ENCODE measurements at places on chromosomes 12 and 14.

DNA sequence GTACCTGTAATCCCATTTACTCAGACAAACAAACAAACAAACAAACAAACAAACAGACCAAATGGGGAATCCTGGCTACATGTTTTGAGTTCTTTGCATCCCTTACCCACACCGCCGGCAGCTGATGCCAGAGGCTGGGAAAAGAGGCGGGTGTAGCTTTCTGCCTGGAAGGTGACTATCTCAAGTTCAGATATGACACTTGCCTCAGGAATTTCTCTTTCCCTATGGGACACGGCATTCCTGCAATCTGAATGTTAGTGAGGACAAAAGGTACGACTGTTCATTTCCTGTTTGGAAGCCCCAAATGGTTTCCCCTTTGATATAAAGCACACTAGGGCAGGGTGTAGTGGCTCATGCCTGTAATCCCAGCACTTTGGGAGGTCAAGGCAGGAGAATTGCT lies 2.9 kb downstream of the MYL2 start:
- no peak for DNase-seq

- no peak for DNase-seq
These were observed 18.0 kb upstream of the DLK1 start for GRCh38 chr14:100708425-100709288.

GRCh38 chr14:94001501-94002396 lies 4.6 kb downstream of the CCDC197 start:
- DNase-seq = peak; percentile 57

DNA sequence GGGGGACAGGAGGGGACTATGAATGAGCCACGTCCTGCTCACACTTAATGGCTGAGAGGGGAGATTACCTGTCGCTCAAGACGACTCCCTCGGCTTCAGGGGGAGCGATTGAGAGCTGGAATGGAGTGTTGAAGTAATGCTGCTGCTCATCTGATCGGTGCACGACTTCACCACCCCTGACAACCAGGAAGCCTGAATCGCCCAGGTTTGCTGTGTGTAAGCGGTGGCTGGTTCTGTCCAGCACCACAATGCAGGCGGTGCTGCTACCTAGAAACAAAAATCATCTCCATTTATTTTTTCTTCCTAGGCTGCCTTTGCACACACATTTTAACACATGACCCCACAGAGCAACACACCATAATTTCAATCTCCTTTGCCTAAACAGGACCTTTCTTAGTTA lies 37.3 kb downstream of the PPTC7 start:
- no peak for DNase-seq

GRCh38 chr12:119179335-119180021 lies 747 bp downstream of the HSPB8 start:
- DNase-seq = no peak

DNA sequence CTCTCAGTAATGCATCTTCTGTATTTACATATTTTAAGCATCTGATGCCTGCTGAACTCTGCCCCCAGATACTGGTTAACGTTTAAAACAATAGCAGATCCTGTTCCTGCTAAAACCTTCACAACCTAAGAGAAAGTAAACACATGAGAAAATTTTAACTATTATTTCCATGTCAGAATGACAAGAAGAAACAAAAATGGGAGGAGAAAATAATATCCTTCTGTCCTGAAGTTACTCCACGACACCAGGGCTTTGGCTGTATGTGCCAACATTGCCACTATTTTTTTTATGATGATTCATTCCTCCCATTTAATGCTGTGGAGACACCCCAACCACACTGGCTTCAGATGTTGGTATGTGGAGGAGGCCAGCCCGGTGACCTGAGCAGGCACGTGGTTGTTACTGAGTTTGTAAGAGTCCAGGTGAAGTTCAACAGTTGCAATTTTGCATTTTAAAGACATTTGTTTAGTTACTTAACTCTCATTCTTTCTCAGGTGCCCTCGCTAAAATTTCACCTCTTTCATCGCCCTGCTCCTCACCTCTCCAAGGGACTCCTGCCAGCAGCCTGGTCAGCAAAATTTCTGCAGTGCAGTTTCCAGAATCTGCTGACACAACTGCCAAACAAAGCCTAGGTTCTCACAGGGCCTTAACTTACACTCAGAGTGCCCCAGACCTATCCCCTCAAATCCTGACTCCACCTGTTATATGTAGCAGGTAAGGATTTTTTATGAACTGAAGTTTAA lies 65.5 kb upstream of the SLCO1C1 start:
- DNase-seq = no peak

DNA sequence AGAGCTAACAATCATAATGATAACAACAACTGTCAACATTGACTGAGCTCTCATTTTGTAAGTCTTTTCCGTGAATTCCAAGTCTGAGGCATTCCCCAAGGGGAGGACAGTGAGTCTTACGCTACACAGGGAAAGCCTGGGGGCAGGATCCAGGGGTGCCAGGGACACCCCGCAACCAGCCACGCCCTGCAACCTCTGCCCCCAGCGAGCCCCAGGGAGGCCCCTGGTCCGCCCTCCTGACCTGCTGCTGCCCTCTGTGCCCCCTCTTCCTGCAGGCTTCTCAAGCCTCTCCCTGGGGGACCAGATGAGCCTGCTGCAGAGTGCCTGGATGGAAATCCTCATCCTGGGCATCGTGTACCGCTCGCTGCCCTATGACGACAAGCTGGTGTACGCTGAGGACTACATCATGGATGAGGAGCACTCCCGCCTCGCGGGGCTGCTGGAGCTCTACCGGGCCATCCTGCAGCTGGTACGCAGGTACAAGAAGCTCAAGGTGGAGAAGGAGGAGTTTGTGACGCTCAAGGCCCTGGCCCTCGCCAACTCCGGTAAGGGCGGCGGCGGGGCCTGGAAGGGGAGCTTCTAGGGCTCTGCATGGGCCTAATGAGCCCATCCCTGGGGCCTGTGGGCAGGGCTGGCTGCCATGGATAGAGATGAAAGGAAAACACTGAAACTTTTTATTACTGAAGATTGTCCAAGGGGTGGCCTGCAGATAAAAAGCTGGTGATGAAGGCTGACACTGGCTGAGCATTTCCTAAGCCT lies 115.4 kb downstream of the ESRRB start:
- DNase-seq = no peak

DNA sequence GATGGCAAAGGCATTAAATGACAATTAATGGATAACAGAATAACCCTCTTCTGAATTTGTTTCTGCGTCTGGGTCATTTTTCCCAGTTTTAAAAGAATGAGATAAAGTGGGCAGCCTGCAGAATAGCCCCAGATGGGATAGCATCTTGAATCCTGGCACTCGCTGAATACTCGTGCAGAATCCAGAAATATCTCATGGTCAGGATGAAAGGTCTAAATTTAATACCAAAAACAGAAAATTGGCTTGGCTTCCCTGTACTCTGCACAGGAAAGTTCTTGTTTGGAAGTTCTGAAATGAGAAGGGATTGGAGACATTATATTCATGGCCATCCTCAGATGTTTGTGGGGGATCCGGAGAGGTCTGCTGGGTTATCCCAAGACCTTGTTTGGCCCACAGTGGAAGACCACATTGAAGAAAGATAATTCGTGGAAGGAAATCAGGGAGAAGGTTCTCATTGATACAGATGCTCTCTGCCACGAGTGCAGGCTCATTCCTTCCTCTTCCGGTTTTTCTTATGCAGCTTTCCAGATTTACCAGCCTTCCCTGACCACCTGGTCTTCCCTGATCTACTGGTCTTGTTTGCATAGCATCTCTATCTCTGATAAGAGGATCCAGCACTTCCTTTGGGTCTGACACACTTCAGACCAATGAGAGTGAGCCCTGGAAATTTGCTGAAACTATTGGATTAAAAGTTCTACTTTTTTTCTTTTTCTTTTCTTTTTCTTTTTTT lies 6.0 kb upstream of the IFT81 start:
- DNase-seq = no peak

- DNase-seq = no peak
These were observed 260.3 kb downstream of the VRK1 start for GRCh38 chr14:97057238-97058073.

- no peak for DNase-seq
These were observed 4.5 kb downstream of the SLC35E3 start for GRCh38 chr12:68750506-68750905.
